ENCODE measurements at places on chromosomes 4 and X. TPM values are rescaled to one million over a fixed set of nuclear protein-coding genes. Genes with fewer than 3 reads are reported as not detected.

NAP1L3 gene
- total RNA-seq: not detected

DNA sequence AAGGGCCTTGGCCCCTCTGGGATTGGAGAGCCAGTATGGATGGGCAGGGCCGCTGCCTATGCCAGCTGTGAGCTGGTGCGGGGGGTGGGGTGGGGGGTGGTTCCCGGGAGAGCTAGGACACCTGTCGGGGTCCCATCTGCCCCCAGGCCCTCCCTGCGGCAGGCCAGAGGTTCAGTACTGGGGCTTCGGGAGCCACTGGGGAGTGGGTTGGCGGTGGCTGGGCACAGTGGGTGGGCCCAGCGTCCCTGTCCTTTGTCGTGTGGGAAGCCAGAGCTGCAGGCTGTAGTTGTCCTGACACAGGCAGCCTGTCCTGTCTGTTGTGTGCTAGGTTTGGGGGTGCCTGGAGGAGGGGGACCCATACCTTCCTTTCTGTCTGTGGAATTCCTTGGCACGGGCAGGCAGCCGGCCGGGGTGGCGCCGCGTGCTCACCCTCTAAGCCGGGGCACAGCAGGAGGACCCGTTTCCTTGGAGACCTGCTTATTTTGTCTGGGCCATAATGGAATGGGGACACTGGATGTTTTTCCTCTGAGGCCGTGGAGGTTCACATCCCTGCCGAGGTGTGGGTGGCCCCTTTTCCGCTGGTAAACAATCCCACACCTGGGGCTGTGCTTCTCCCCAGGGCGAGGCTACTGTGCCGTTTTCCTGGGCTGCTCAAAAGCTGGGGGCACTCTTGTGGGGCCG lies 14.8 kb downstream of the DOK7 start:
- no peak for DNase-seq

PPEF2 gene
- total RNA-seq: not detected

DNA sequence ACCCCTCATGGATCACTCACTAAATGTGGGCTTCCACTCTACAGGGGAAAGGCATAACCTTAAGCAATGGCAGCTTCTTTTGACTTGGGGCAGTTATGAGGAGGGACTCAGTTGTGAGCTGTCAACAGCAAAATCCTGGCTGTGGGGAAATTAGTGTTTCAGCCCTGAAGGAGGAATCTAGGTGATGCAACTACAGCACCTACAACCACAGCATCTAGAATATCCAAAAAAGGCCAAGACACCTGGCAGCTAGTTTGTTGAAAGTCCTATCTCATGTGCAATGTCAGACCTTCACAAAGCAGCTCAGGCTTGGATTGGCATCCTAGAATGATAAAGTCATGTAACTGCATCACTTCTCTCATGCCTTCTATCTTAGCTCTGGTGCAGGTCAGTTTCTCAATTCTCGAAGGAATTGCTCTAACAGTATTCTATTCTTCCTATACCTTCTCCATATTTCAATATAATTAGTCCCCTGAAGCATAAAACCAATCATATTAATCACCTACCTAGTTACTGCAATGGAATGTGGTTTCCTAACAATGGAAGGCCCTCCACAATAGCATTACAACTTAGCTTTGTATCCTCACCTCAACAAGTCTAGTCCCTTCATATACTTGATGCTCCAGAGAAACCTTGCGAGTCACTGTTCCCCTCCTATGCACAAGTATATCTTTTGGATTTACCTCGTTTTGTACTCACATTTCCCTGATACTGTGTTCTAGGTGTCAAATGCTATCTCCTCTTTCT lies 5.5 kb upstream of the ANTXR2 start:
- DNase-seq: no peak

DNA sequence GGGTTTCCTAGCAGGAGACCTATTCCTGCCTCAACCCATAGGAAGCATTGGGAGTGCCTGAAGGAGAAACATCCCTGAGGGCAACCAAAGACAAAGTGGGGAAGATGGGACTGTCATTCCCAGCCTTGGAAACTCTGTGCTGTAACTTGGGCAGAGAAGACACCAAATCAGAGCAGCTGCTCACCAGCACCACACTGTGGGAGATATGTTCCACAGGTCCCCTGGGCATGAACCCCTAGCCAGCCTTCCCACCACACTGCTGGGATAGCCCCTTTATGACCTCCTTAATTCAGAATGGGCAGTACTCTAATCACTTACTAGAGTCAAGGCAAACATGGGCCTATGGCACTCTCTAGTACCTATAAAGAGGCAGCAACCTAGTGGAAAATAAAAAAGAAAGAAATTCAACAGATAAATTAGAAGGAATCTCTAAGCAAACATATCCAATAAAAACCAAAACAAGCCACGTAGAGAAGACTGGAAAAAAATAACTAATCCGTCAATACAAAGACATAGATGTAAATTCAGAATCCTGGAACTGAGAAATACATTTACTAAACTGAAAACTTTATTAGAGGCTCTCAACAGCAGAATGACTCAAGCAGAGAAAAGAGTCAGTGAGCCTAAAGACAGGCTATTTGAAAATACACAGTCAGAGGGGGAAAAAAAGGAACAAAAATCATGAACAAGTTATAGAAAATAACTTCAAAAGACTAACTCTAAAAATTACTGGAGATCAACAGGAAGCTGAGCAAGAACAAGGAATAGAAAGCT lies 878.4 kb upstream of the FRG1 start:
- no peak for DNase-seq

- DNase-seq: no peak
Observed at GRCh38 chr4:24160358-24160757, 270.5 kb upstream of the PPARGC1A start.

GRCh38 chr4:75878246-75878756 lies 24.0 kb downstream of the PPEF2 start:
- DNase-seq: no peak

IRS4 gene
- total RNA-seq: not detected

- DNase-seq: no peak
Observed at GRCh38 chr4:74056858-74057562, 18.5 kb upstream of the CXCL3 start.

DNA sequence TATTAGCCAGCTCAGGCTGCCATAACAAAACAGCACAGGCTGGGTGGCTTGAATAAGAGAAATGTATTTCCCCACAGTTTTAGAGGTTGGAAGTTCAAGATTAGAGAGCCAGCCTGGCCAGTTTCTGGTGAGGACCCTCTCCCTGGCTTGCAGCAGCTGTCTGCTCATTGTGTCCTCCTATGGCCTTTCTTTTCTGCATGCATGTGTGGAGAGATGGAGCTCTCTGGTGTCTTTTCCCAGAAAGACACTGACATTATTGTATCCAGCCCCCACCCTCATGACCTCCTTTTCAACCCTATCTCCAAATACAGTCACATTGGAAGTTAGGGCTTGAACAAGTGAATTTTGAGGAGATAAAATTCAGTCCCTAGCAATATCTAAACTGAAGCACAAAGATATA lies 263.8 kb upstream of the PABPC4L start:
- DNase-seq: no peak

SMIM10 gene
- 1.5 TPM for total RNA-seq

SFRP2 gene
- total RNA-seq: not detected

SSX1 gene
- not detected for total RNA-seq

Measured in OCI-LY7 (cell line).